ENCODE measurements at places on chromosomes 6 and 20. TPM values are rescaled to one million over a fixed set of nuclear protein-coding genes. Genes with fewer than 3 reads are reported as not detected.
A peak's percentile ranks its signal among the peaks of the same experiment; 100 is the strongest.

GRCh38 chr6:119985952-119986736, 636.6 kb upstream of the MAN1A1 start:
- no peak for DNase-seq

Gene OR12D3
- polyA plus RNA-seq: not detected

DNA sequence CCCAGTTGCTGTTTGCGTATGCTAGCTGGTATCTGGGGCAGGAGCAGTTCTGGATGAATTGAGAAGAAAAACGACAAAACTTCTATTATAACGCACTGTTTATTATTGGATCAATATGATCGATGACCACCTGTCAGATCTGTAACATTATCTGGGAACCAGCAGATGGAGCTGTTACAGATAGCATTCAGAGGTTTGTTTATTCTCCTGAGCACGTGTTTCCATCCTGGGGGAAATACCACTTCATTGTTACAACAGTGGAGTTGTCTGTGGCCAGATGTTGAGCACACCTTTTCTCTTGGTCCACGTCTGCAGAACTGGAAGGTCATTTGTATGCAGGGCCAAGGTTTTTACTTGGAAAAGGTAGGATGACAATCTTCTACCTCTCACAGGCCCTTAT, 16.0 kb upstream of the NKX2-2 start:
- DNase-seq: no peak

DNA sequence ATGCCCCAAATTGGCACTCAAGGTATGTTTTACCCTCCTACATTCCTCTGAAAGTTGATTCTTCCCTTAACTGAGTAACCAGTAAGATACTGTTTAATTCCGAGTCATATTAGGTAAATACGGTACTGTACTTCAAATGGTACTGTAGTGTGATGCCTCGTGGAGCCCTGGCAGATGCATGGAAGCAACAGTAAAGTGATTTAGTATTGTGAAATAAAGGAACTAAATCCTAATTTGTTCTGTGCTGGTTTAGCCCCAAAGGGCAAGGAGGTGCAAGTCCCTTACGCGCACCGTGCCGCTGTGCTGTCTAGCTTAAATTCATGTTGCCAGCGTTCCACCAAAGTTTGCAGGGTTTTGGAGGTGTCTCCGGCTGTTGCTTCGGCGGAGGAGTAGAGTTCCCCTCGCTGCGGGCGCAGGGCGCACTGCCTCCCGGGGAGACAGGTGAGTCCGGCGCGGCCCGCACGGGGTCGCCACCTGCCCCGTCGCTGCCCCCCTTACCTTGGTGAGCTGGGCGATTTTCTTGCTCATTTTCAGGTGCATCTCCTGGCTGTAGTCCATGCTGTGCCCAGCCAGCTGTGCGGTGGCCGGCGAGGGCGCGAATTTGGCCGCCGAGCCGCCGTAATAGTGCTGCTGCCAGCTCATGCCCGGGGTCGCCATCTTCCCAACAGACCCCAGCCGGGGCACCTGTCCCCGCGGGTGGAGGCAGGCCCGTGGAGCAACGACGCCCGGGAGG, 655 bp downstream of the FAM184A start:
- DNase-seq: peak; percentile 67

Gene OOEP
- not detected for polyA plus RNA-seq

- DNase-seq: peak; percentile 6
Observed at GRCh38 chr6:117206944-117207687, 58.2 kb upstream of the VGLL2 start.

DNA sequence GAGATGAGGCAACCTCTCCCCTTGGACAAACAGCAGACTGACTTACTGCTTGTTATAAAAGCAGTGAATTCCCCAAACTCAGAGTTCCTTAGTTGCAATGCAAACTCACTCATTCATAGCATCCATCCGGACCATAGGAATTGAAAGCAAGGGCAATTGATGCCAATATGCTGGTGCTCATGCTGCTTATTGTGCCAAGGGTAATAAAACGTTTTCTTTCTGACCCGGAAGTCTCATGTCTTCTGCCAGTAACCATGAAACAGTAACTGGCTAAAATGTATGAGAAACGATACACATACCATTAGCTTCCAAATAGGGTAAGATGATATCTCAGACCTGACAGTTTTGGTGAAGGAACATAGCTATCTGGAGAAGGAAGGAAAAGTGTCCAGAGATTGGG, 18.1 kb downstream of the PRKN start:
- no peak for DNase-seq

GRCh38 chr6:6006428-6007365, at the start of gene NRN1:
Gene NRN1 (minus strand): TSS chr6:6006925. CDS start chr6:6006749, 176 bp downstream.
- DNase-seq: no peak

DNA sequence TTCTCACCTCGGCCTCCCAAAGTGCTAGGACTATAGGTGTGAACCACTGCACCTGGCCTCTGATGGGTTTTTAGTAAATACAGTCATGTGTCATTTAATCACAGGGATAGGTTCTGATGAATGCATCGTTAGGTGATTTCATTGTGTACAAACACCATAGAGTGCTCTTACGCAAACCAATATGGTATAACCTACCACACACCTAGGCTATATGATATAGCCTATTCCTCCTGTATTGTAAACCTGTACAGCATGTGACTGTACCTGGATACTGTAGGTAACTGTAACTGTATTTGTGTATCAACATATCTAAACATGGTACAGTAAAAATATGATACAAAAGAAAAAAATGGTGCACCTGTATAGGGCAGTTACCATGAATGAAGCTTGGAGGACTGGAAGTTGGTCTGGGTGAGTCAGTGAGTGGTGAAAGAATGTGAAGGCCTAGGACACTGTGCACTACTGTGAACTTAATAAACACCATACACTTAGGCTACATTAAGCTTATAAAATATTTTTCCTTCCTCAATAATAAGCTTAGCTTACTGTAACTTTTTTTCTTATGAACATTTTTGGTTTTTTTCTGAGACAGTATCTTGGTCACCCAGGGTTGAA, 10.0 kb downstream of the BICRAL start:
- DNase-seq: no peak

- no peak for DNase-seq
Observed at GRCh38 chr6:36373368-36374019, 14.0 kb downstream of the ETV7 start.

DNA sequence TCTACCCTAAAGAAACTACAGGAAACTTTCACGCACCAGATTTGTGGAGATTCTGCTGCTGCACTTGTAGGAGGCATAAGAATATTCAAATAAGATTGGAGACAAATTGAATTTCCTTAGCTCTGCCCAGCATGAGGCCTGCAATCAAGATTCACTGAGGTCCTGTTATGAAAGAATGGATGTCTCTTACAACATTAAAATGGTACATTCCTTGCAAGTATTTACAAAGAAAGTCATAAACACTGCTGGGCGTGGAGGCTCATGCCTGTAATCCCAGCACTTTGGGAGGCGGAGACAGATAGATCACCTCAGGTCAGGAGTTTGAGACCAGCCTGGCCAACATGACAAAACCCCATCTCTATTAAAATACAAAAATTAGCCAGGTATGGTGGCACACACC, 74.0 kb upstream of the MAP3K4 start:
- peak; percentile 30 for DNase-seq

DNA sequence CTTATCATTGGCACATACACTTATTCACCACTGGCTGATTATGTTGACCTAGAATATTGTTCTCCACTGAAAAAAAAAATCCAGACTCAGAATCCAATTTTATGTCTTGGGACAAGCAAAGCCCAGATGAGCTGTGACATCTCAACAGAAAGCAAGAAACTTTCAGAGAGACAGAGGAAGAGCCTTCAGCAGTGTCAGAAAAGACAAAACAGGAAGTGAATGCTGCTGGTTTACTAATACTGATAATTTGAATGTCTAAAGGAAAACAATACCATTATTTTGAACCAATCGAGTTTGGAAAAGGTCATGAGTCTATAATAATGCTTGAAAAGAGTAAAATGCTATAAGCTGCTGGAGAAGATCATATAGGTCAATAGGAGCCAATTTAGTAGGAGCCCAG, 179.8 kb upstream of the RIMS1 start:
- no peak for DNase-seq

All from hepatocyte (in vitro differentiated cells).